ENCODE measurements at places on chromosomes 3 and 15. TPM values are rescaled to one million over a fixed set of nuclear protein-coding genes. Genes with fewer than 3 reads are reported as not detected.
A peak's percentile ranks its signal among the peaks of the same experiment; 100 is the strongest.

DNA sequence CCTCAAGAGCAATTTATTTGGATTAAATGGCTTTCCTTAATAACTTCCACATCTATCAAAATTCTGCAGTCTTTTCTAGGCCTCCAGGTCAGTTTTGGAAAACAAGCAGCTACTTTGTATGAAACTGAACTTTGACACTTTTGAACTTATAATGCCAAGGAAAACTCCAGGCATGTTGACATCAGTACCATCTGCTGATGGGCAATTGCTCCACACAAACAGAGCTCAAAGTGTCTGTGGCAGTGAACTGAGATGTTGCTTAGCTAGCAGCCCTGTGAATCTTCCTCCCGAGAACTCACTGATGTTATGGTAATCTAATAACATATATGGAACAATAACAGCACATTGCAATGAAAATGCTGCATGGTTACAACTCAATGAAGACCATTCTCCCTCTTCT lies 250.2 kb downstream of the THRB start:
- DNase-seq: no peak

GRCh38 chr3:156149876-156150275 lies 29.5 kb downstream of the KCNAB1 start:
- DNase-seq: no peak

The SI gene
- 53.2 TPM for total RNA-seq

DNA sequence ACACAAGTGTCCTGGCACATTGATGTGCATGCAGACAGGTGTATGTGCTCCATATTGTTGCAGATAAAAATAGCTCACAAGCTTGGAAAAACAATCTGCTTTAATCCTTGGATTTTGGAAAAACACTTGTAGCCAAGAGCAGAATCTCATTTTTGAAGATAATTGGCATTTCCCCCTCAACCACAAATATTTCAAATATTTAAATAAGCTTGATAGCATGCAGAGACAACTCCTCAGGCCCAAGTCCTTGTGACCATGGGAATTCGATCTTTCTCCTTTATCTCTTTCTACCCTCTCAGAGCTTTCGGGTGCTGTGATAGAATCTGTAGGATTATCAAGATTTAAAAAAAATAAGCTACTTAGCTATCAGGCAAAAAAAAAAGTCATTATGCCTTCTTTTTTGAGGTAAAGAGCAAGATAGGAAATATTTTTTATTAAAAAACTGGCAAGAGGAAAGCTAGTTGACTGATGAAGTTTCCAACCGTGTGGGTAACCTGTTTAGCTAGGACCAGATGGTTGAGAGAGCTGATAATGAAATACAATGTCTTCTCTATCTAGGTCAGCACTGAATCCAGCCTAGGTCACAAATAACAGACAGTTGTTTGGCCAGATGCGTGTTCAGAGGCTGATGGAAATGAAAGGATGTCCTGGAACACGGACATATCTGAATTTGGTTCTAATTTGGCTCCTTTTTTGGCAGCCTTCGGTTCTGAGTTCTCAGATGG lies 54.9 kb upstream of the SNRK start:
- no peak for DNase-seq

GRCh38 chr3:197475997-197476525 lies 79.7 kb downstream of the BDH1 start:
- no peak for DNase-seq

DNA sequence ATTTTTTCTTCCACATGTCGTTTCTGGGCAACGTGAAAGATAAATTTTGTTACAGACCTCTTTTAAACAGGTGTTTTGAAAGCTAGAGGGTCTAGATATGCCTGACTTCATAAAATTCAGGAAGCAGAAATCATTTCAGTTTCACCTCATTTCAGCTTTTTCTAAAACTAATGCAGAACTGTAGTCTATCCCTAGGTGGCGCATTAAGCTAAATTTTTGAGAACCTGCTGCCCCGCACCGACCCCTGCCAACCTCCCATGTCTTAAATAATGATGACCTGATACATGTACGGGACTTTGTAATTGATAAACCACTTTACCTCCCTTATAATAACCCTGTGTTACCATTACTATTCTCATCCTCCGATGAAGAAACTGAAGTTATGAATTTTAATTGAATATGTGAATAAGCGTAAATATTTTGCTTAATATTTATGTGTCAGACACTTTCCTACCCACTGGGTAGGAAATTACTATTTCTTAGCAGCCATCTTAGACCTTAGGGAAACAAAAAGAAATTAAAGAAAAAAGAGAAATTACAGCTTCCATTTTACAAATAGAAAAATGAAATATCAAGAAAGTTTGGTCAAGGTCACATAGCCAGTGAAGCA lies 78.7 kb upstream of the GCNT3 start:
- peak; percentile 45 for DNase-seq

The OSBPL10 gene
- 19.6 TPM for total RNA-seq

The RASGRF1 gene
- total RNA-seq: 0.18 TPM

DNA sequence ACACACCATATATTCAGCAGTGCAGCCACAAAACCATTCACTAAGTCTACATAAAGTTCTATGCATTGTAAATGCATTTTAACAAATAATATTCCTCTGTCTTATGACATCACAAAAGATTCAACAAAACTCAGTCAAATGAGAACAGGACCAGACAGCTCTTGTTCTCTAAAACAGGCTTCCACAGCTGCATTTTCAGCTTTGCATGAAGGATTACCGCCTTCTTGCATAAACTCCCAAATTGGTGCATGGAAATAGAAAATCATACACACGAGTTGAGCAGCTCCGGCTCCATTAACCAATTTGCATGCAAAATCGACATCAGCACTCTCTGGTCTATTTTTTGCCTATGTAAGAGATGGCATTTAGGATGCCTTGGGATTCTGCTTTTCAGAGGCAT lies 66.4 kb downstream of the RFTN1 start:
- no peak for DNase-seq

DNA sequence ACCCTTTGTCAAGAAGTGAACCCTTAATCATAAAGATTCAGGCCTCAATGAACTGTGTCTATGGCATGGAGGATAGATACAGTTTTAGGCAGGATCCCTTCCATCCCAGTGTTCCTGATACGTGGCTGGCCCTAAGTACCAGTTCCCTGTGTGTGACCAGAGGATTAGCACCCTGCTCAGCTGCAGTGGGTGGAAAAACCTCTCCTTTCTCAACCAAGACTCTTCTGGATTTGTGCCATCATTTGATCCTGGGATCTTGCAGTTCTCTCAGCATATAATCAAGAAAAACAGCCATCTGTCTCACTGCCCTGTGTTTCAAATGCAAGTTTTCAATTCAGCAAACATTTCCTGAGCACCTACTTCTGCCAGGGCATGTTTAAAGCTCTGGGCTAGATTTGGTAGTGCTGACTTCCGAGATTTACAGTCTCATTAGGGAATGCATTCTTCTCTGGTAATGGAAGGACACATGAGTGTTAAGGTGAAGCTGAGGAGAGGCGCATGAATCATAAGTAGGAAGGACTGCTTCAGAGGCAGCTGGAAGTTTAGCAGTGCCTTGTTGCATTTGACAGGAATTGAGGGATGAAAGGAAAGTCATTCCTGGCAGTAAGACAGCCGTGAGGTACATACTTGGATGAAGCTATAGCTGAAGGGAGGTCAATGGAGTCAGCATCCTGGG lies 388.3 kb downstream of the MFSD1 start:
- DNase-seq: no peak

GRCh38 chr3:66609660-66610561 lies 109.1 kb upstream of the LRIG1 start:
- DNase-seq: no peak

The ATG7 gene
- 41.0 TPM for total RNA-seq

The SLC9C1 gene
- total RNA-seq: 0.43 TPM

The CHST14 gene
- total RNA-seq: 2.5 TPM

DNA sequence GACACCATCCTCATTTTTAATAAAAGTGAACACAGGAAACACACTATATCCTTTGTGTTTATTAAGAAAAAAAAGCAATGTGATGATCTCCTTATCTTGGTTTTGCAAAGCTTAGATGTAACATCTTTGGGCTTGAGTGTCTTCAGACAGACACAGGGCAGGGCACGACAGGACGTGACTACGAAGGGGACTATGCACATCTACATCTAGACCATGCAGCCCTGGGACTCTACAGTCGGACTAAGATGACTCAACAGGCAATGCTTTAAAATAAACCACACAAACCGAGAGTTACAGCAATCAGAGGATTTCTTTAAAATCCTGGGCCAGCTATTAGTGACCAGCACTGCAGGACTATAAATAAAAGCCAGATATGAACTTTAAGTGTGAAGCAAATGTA lies 22.8 kb upstream of the TM2D3 start:
- DNase-seq: no peak

GRCh38 chr3:46731795-46732194 lies 14.1 kb upstream of the PRSS50 start:
- no peak for DNase-seq

GRCh38 chr3:54969652-54970051 lies 41.8 kb upstream of the LRTM1 start:
- no peak for DNase-seq

The NMB gene
- 2.8 TPM for total RNA-seq

GRCh38 chr15:98954411-98954810 lies 53.2 kb downstream of the PGPEP1L start:
- peak; percentile 70 for DNase-seq

The TRH gene
- not detected for total RNA-seq

DNA sequence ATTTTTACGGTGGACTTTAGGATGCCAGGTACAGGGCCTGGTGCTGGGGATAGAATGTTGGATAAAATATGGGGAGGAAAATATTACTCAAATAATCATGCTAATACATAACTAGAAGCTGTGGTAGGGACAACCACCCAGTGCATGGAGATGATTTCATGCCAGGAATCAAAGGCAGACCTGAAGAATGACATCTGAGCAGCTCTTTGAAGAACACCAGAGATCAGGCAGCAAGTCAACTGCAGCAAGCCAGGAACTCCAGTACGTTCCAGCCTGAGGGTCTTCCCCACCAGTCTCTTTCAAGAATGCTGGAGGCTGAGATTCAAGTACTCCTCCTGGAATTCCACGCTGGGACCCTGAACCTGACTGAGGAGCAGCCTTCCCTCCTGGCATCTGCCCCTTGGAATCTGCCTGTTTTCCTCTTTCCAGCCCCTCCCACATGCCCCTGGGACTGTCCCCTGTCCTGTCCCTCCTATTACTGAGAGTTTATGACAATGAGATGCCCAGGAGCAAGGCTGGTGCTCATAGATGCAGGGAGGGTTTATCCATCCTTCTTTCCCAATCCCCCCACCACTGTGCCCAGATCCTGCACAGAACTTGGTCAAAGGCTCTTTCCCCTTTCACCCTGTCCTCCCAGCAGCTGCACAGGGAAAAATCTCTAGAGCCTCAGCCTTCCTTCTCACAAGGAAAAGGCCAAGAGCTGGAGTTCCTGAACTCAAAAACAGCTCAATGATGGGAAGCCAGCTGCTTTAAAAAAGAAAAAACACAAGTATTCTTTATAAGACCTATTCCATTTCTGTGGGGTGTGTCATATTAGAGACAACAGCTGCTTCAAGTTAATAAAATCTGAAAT lies 68.0 kb downstream of the PDZRN3 start:
- DNase-seq: no peak

GRCh38 chr15:29348336-29348914 lies 78.8 kb upstream of the NSMCE3 start:
- peak; percentile 39 for DNase-seq

DNA sequence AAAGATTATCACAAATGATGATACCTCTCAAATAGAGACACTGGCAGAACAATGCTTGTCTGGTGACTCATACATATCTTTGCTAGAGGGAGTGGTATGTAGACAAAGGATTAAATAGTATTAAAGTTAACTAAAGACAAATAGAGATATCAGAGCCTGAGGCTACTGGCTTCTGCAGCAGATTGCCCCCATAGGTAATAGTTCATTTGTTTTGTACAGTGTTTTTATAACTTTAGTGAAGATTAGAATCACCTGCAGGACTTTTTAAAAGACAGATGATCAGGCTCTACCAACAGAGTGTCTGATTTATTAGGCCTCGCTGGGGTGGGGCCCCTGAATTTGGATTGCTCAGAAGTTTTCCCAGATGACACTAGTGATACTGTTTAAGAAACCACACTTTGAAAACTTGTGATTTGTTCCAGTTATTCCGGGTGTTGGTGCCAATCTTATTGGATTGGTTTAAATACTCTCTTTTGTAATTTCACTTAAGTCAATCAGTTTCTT lies 96.4 kb downstream of the NAALADL2 start:
- DNase-seq: no peak

The RAB8B gene
- total RNA-seq: 14.2 TPM

Data from left colon (tissue), 2 donors.